ENCODE measurements at places on chromosomes 6 and 20.

- DNase-seq = no peak
Measured at GRCh38 chr20:32314768-32315167, 37.3 kb downstream of the KIF3B start.

DNA sequence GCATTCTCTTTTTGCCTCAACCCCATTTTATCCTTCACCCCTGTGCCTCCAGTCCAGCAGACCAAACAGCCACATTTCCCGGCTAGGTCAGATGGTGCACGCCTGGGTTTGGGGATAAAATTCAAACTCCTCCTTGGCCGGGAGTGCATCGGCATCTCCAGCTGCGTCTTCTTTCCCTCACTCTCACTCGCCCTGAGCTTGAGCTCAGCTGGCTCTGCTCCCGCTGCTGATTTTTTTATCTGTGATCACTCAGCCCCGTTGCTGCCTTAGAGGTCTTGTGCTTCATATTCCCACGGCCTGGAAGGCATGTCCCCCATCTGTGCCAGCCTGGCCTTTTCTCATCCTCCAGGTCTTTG is 6.8 kb upstream of the EZR start:
- DNase-seq = no peak

DNA sequence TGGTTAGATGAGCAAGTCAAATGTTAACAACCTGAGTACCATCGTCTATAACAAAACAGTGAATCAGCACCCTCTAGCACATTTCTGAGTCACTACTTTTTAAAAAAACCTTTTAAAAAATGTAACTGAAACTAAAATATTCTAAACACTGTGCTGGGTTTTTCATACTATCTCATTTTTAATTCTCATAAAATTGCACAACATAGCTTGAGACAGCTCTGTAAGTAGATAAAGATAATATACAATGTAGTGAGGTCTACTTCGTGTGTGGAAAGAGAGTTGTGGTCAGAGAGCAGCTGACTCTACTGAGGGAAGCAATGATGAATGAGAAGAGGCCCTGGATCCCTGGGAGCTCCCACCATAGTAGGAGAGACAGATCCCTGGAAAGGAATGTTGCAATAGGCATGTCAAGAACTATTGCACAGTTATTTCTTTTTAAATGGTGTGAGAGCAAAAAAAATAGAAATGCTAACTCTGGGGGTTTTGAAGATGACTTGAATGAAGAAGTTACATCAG is 13.6 kb upstream of the CALHM6 start:
- peak; percentile 51 for DNase-seq

DNA sequence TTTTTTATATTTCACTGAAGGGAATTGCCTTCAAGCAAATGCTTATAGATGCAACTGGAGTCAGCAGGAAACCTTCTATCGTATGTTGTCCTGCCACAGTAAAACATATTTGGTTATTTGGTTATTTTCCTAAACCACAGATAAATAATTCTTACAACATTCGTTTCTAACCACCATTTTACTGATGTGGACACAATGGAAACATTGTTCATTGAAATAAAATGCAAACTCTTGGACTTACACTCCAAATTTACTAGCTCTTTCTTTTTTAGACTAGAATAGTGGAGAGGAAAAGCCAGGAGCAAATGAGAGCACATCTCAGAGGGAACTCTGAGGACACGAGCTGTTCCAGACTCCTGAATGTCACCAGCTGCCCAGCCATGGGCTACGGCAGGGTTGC is 114.8 kb downstream of the RPS12 start:
- DNase-seq = no peak

DNA sequence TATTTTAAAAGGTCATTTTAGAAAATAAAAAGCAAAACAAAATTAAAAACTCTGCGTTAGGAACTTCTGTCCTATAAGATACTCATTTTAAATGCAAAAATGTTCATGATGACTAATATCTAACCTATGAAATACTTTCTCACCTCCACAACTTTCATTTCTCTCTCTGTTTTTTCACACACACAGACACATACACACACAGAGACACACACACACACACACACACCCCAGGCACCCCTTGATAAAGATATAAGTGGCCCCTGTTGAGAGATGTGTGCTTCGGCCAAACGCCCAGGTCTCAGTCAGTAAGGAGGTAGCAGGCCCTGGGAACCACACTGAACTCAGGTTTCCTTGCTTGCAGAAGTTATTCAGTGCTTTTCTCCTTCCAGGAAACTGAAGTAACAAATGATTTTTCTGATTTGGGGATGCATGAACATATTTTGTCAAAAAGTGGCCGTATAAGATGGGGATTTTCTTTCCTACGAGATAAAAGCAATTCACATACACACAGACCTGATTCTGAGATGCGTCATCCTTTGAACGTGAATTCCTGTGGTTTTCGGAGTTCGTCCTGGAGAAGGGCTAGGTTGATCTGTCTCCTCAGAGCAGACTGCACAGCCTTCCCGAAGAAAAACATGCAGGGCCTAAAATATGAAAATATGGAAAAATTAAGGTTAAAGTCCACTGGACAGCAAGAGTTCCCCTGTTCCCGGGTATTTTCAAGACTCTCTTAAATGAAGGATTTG is 306.8 kb upstream of the FOXQ1 start:
- no peak for DNase-seq

GRCh38 chr6:37176268-37177076 is 6.5 kb downstream of the PIM1 start:
- no peak for DNase-seq

DNA sequence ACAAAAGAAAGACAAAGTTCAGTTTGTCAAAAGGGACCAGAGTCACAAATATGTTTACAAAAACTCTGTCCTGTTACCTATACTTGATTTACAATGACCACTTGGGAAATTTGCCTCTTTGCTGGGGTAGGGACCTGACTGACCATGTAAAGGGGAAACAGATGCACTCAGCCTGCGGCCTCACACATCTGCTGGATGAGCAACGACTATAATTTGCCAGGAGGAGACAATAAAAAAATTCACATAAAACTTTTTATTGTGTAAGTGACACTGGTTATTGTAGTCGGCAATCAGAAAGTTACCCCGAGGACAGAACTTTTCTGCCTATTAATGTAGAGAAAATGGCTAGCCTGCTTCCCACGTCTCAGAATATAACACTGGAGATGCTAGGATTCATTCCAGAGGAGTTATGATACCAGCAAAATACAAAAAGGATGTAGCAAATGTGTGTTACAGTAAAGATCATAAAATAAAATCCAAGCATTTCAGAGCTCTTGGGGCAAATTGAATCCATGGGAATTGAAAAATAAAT is 415.4 kb upstream of the SPTLC3 start:
- no peak for DNase-seq

- no peak for DNase-seq
Measured at GRCh38 chr6:64712606-64713005, 994.4 kb downstream of the EYS start.

GRCh38 chr6:170371588-170371987 is 65.0 kb downstream of the FAM120B start:
- no peak for DNase-seq

DNA sequence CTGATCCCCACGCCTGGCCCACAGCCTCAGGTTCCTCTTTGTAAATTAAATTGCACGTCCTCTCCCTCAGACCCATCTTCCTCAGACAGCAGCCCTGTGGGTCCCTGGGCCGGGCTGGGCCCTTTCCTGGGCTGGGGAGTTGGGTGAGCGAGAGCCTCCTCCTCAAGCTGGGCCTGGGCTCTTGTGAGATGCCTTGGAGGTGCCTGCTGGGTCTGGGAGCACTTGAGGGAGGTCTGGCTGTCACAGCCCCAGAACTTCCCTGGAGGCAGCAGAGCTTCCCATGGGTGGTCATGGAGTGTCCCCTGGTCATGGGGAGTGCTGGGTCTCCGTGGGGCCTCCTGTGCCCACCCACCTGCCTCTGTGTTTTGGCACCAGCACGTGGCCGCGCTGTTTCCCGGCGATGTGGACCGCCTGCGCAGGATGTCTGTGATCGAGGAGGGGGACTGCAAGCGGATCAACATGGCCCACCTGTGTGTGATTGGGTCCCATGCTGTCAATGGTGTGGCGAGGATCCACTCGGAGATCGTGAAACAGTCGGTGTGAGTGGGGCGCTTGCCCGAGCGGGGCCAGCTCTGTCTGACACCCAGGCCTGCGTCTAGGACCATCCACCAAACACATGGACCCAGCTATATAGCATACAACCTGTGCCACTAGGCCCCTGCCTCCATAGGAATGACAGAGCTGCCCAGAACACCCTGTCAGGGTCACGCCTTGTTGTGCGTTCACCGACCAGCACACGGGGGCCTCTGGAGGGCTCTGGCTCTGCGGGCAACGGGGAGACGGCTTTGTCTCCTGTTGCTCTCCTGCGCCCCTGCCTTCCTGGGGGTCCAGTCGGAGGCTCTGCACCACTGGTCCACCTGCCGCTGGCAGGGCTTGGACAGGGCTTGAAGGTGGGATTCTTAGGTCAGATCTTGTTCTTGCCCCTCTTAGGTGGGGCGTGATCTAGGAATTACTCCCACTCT is 33.0 kb downstream of the PYGB start:
- DNase-seq = no peak

GRCh38 chr6:21395121-21395520 is 198.4 kb upstream of the SOX4 start:
- DNase-seq = no peak

DNA sequence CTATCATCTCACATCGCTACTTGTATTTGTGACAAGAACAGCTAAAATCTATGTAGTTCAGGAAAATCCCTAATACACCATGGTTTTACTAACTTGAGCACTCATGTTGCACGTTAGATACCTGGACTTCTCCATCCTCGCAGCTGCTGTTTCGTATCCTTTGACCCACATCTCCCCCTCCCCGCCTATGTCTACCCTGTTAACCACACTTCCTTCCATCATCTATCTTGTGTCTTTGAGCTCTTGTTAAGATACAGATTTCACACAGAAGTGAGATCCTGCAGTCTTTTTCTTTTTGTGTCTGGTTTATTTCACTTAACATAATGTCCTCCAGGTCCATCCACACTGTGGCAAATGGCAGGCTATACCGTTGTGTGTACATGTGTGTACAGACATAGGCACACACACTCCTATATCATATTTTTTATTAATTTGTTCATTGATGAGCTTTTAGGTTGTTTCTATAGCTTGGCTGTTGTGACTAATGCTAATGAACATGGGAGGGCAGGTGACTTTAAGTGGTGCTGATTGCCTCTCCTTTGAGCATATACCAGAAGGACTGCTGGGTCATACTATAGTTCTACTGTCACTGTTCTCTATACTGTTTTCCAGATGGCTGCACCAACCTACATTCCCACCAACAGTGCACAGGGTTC is 117.8 kb downstream of the WDR27 start:
- DNase-seq = no peak

DNA sequence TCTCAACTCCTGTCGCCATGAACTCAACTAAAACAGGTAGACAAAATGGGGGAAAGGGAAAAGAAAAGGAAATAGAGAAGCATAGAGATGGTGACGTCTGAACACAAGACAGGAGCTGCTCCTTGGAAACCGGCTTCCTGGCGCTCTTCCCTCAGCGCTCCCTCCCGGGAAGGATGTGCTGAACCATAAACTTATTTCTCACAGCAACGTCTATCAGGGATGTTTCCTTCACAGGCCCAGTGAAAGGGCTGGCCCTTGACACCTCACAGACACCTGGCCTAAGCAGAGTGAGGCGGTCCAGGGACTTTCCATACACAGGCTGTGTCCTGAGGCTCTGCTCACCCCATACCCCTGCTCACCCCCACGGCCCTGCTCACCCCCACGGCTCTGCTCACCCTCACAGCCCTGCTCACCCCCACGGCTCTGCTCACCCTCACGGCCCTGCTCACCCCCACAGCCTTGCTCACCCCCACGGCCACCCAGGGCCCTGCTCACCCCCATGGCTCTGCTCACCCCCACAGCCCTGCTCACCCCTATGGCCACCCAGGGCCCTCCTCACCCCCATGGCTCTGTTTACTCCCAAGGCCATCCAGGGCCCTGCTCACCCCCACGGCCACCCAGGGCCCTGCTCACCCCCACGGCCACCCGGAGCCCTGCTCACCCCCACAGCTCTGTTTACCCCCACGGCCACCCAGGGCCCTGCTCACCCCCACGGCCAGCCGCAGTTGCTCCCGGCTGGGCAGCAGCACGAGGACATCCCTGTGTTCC is 653 bp downstream of the FRMD1 start:
- no peak for DNase-seq

DNA sequence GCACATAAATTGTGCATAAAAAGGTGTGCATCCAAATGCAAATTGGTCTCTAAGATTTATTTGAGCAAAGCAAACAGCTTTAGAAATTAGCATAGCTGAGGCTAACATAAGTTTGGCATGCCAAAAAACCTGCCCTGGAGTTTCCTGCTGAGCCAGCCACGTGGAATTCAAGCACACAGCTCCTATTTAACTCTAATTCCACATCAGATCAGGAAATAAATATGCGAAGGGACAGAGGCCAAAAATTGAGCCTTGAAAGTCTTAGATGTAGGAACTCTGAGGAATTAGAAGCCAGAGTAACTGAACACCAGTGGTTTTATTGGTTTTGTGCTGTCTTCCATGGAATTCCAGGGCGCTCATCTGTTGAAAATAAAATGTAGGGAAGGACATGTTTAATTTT is 19.6 kb downstream of the SOBP start:
- DNase-seq = peak; percentile 35

GRCh38 chr20:9705722-9706476 is 133.0 kb downstream of the PAK5 start:
- no peak for DNase-seq

- DNase-seq = no peak
Measured at GRCh38 chr6:39076623-39077535, 28.3 kb downstream of the GLP1R start.

DNA sequence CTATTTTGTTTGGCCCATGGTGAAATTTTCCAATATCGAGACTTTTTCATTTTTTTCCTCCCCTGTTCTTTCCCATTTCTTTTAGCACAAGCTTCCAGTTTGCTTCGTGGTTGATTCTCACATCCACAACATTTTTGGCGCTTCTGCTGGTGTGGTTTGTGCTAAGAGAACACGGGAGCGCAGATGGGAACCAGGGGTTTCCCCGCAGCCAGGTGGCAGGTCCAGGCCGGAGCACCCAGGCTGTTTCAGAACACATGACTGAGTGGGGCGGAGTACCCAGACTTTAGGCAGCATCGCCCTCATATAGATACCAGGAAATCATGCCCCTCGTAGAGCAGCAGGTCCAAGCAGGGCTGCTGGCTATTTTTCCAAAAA is 58.0 kb downstream of the SYTL3 start:
- DNase-seq = no peak

- DNase-seq = no peak
Measured at GRCh38 chr6:24272553-24272952, 85.3 kb downstream of the DCDC2 start.

GRCh38 chr6:160792708-160793107 is 90.7 kb downstream of the PLG start:
- no peak for DNase-seq
